ENCODE measurements at places on chromosomes 5 and 9. TPM values are rescaled to one million over a fixed set of nuclear protein-coding genes. Genes with fewer than 3 reads are reported as not detected.

SHOC1 gene
- not detected for total RNA-seq

DNA sequence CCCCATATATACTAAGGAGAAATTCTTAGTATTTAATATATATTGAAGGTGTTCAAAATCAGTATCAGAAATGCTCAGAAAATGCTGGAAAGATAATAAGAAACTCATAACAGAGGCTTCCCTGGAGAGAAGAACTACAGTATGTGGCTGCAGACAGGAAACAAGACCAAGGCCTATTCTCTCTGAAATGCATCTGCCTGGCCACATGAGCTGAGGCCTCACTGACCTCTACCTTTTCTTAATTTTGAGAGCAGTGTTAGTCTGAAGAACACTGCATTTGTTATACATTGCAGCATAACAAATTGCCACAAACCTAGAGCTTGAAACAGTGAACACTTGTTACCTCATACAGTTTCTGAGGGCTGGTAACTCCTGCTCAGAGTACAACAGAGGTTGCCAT, 133.4 kb upstream of the SPEF2 start:
- DNase-seq = no peak

FKBP15 gene
- 19.5 TPM for total RNA-seq

AQP3 gene
- 14.0 TPM for total RNA-seq

DNA sequence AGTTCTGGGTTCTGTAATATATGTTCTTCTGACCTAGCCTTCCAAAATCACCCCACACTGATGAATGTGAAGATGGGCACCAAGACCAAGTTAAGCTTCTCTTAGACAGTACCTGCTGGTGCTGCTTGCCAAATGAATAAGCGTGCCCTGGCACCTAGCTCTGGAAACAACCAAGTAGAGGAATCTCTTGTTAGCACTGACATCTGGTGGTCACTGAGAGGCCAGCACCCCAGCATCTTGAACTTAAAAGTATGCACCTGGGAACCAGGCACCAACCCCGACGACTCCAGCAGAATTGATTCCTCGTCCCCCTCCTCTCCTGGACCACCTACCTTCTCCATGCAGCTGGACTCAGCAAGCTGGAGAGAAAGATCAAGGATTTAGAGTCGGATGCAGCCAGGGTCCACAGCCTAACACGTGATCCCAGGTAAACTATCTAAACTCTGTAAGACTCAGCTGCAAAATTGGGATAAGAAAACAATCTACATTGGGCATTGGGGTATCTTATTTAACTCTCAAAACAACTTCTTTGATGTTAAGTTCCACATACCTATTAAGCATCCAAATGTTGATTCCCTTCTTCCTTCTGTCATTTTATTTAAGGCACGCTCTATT, 89.8 kb downstream of the SLC1A3 start:
- DNase-seq = peak; percentile 59

ITK gene
- 2.2 TPM for total RNA-seq

DNA sequence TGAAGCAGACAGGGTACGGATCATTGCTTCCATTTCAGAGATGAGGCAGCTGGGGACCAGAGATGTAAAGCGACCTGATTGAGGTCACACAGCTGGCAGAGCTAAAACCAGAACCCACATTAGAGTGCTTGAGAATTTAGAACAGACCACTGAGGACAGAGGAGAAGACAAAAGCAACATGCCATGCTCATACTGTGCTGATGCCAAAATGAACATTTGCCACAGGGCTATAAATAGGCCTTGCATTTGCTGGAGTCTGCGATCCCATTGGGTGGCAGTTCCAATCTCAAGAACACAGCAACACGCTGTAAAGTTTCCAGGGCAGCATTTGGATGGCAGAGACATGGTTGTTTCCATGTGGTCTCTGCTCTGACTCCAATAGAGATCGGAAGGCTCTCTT, 222.4 kb upstream of the TBC1D2 start:
- no peak for DNase-seq

DHFR gene
- total RNA-seq = 4.5 TPM

MINAR2 gene
- not detected for total RNA-seq

DNA sequence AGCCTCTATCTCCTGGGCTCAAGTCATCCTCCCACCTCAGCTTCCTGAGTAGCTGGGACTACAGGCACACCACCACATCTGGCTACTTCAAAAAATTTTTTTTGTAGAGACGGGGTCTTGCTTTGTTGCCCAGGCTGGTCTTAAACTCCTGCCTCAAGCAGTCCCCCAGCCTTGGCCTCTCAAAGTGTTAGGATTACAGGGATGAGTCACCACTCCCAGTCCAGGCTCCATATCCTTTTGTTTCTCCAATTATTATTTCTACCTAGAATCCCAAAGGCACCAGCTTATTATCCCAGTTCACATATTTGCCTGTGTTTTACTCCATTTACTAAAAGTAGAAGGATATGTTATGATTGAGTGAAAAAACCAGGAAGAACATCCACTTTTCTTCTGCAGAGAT, 84.9 kb downstream of the TEK start:
- no peak for DNase-seq

ANKRD20A1 gene
- 1.8 TPM for total RNA-seq

GRCh38 chr9:4594994-4595393, 67.1 kb upstream of the PLPP6 start:
- no peak for DNase-seq

- no peak for DNase-seq
These were observed 1.7 kb upstream of the ABL1 start for GRCh38 chr9:130833031-130833990.

DNA sequence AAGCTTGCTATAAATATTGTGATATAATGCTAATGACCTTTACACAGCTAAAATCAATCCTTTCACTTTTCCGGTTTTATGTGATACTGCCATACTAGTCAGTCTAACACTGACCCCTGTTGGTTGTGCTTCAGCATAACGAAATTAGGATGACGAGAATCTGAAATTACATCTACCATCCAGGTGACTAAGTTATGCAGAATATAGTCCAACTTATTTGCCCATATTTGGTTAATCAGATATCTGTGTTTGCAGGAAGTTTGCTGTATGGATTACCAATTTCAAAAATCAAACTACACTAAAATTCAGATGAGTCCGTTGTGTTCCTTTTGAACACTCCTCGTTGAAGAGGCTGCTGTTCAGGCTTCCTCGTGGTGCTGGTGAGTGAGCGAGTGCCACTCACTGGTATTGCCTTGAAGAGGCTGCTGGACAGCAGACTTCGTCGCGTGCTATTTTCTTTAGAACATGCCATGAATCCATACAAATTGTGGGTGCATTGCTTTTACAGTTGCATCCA, 32.5 kb downstream of the TENT4A start:
- no peak for DNase-seq

DNA sequence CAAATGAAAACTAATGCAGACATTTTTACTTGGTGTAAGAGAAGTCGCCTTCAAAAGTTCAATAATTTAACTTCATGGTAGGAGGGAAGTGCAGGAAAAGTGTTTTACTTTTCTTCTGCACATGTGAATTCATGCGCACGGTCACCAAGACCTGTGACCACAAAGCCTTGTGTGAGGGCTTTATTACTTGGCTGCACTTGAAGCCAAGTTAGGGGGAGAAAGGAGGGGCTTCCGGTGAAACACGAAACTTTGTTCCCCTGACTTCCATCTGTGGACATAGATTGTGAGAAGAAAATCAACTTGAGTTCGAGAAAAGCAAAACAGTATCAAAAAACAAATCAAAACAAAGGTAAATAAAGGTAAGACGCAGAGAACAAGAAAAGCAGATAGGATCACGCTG, 239.9 kb downstream of the ROR2 start:
- DNase-seq = no peak

Data from left cardiac atrium (tissue), 4 donors.